WTC11 (cell line): ENCODE measurements at places on chromosomes 7 and 10.

DNA sequence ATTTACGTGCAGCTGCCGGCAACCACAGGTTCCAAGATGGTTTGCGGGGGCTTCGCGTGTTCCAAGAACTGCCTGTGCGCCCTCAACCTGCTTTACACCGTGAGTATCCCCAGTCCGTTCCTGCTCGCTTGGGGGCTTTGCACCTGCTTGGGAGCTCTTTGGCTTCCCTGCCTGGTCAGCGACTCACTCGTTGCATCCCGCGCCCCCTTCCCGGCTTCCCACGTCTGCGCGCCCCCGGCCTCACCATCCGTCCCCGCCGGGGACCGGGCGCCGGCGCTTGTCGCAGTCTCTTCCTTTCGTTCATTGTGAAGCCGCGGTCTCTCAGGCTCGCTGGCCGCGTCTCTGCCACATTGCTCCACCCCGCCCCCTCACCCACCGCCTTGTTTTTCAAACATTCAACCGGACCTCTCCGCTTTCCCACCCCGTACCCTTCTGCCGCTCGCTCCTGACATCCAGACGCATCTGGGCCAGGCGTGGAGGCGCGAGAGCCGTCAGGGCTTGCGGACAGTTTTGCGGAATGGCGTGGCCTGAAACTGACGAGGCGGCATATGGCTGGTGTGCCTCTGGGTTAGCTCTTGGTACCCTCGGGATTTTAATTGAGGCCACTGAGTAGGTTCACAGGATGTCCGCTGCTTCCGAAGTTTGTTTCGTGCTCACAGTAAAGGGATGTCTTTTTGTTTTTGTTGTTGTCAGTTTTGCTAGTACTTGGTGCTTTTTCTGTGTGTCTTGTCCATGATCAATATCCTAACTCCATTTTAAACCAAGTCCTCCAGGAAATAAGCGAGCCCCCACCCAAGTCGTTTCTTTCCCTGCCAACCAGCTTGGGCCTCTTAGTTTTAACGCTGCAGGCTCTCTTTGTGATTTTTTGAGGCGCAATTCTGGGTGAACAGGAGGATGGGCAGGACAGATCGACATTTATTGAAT is 639 bp downstream of the TSPAN13 start:
- peaks cover 35% of the 10 kb centered on the region for H3K4me1 ChIP-seq
- H3K27me3 ChIP-seq, result 0 out of 2 replicates have a peak, but pooled peaks cover 8% of the 10 kb centered on the region
- DNase-seq, result peak; percentile 75
- no peaks in the 10 kb centered on the region for H3K36me3 ChIP-seq
- H3K27ac ChIP-seq, result peak overlapping the region; percentile 55

- no peak overlapping the region for H3K4me3 ChIP-seq
- H3K27ac ChIP-seq, result no peak overlapping the region
- DNase-seq, result no peak
- H3K27me3 ChIP-seq, result no peaks in the 10 kb centered on the region
- no peaks in the 10 kb centered on the region for H3K36me3 ChIP-seq
- H3K4me1 ChIP-seq, result peaks cover 14% of the 10 kb centered on the region
Measured at GRCh38 chr7:85261336-85261735, 74.5 kb upstream of the SEMA3D start.

GRCh38 chr10:10294184-10294880 is 723.3 kb upstream of the CELF2 start:
- DNase-seq, result no peak
- H3K4me3 ChIP-seq, result no peak overlapping the region
- H3K27me3 ChIP-seq, result no peaks in the 10 kb centered on the region
- peaks cover 8% of the 10 kb centered on the region for H3K4me1 ChIP-seq
- peaks cover 15% of the 10 kb centered on the region for H3K36me3 ChIP-seq
- no peak overlapping the region for H3K27ac ChIP-seq

DNA sequence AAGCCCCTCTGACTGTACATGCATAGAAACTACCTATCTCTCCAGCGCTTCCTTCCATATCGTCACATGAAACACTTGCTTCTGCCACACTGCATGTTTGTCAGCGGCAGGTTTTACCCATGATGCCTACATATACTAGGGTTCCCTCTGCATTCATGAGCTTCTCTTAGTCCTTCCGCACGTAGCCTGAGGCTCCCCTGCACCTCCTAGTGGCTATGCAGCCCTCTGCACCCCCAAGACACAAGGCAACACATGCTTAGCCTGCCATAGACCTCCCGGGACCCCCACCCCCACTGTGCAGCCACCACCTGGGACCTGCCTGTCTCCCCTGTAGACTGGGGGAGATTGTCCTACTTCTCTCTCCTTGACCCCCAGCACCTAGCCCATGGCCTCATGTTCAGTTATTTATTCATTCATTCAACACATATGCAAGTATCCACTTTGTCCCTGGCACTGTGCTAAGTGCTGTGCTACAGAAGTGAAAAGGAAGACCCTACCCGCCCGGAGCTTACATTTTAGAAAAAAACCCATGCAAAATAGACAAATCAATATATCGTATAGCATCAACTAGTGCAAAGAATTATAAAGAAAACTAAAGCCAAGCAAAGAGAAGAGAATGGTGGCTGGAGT is 23.5 kb downstream of the TMEM273 start:
- peaks cover 17% of the 10 kb centered on the region for H3K4me1 ChIP-seq
- peaks cover 4% of the 10 kb centered on the region; the same call in 1 of the 2 replicates for H3K27me3 ChIP-seq
- H3K4me3 ChIP-seq, result no peak overlapping the region
- H3K27ac ChIP-seq, result no peak overlapping the region
- no peaks in the 10 kb centered on the region for H3K36me3 ChIP-seq

- H3K4me1 ChIP-seq, result peaks cover 5% of the 10 kb centered on the region
- no peak for DNase-seq
- no peak overlapping the region for H3K4me3 ChIP-seq
- H3K36me3 ChIP-seq, result no peaks in the 10 kb centered on the region
- H3K27ac ChIP-seq, result no peak overlapping the region
Measured at GRCh38 chr10:311901-312665, 176.8 kb downstream of the ZMYND11 start.

- no peak overlapping the region for H3K4me3 ChIP-seq
- H3K27ac ChIP-seq, result no peak overlapping the region
- DNase-seq, result no peak
- peaks cover 23% of the 10 kb centered on the region for H3K4me1 ChIP-seq
- no peaks in the 10 kb centered on the region for H3K27me3 ChIP-seq
Measured at GRCh38 chr10:46992803-46993561, 81.8 kb downstream of the PTPN20 start.

DNA sequence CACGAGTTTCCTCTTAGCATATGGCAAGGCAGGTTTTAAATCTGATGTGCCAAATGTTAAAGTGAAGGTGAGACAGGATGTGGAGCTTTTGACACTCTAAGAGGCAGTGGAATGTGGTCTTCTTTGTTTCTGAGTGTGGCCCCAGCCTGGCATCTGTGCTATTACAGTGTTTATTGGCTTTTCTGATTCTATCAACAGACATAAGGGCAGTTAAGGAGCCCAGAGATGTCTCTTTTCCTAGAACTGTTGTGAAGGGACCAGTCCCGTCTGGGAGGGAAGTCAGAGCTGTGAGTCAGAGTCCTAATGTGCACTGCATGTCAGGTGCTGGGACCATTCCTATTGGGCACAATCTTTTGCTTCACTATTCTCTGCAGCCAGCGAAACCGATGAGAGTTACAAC is 32.5 kb downstream of the TRUB1 start:
- peaks cover 8% of the 10 kb centered on the region for H3K36me3 ChIP-seq
- no peaks in the 10 kb centered on the region for H3K27me3 ChIP-seq
- H3K4me3 ChIP-seq, result no peak overlapping the region
- H3K27ac ChIP-seq, result peak overlapping the region; percentile 75
- H3K4me1 ChIP-seq, result peaks cover 51% of the 10 kb centered on the region

GRCh38 chr7:18828260-18828993 is 289.0 kb downstream of the TWIST1 start:
- no peaks in the 10 kb centered on the region for H3K36me3 ChIP-seq
- H3K27me3 ChIP-seq, result no peaks in the 10 kb centered on the region
- no peak for DNase-seq
- no peak overlapping the region for H3K4me3 ChIP-seq

DNA sequence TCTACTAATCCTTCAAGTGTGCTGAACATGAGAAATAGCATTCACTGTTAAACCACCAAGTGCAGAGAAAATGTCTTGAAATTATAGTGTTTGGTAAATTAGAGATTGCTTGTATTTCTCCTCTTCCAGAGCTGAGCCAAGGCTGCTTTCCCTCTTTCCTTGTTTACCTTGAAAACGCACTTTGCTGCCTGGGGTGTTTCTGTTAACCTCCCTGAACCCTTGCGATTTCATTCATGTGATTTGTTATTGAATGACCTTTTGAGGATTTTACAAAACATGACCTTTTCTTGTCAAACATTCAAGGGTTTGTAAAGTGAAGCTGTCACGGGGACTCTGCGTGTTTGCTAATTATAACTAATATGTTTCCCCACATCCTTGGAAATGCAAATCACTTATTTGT is 169.4 kb downstream of the LRMDA start:
- no peak for DNase-seq
- no peak overlapping the region for H3K4me3 ChIP-seq
- H3K27ac ChIP-seq, result no peak overlapping the region
- peaks cover 94% of the 10 kb centered on the region for H3K27me3 ChIP-seq
- H3K4me1 ChIP-seq, result peaks cover 52% of the 10 kb centered on the region

DNA sequence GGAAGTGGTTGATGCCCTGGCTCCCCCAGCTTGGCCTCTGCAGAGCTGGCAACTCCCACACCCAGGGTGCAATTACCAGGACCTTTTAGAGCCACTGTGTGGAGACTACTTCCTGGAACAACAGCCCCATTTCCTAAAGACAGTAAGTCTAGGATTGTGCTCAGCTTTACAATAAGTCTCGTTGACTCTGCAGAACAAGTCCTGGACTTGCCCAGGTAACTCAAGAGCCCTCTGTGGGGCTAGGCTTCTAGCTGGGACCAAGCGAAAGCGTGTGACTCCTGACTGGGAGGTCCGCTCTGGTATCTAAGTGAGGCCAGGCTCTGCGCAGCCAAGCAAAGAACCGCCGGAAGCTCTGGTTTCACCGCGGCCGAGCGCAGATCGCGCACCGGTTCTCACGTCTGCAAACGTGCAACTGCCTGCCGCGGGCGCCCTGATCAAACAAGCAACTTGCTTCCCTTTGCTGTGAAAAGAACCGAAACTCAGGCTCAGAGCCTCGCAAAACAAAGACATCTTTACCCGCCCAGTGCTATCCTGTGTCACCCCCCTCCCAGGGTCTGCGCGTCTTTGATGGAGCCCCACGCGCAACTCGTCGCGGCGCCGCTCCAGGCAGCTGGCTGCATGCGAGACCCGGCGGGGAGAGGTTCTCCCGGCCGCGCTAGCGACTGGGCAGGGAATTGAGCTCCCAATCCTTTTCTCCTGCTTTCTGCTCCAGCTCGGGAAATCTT is 4.4 kb upstream of the PDLIM1 start:
- no peaks in the 10 kb centered on the region for H3K36me3 ChIP-seq
- peaks cover 55% of the 10 kb centered on the region for H3K27me3 ChIP-seq
- peak; percentile 71 for DNase-seq
- peak overlapping the region; percentile 50 for H3K4me3 ChIP-seq

DNA sequence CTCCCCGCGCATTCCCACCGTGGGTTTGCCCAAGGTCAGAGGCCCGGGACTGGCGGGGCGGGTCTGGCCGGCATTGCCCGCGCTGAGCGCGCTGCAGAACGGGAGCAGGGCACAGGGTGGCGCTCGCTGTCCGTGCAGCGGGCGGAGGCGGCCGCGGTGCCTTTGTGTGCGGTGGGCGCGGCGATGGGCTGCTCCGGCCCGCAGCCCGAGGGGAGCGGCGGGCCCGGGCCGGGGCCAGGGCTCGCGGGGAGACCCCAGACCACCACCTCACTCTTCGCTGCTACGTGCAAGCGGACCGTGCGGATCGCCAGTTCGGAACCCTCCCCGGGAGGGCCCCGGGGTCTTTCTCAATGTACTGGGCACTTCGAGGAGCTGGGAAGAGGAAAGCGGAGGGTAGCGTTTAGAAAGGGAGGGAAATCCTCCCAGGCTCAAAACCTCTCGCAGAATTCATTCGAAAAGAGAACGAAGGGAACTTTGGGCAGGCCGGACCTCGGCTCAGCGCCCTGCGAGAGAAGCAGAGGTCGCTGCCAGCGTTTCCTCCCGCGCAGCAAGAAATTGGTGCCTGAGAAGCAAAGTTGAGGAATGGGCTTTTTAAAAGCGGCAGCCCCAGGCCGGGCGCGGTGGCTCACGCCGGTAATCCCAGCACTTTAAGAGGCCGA is 8.5 kb downstream of the SP8 start:
- H3K4me3 ChIP-seq, result peak overlapping the region; percentile 77
- H3K27ac ChIP-seq, result peak overlapping the region; percentile 79
- H3K27me3 ChIP-seq, result peaks cover 21% of the 10 kb centered on the region
- H3K36me3 ChIP-seq, result peaks cover 7% of the 10 kb centered on the region; the same call in 1 of the 2 replicates
- peaks cover 79% of the 10 kb centered on the region for H3K4me1 ChIP-seq
